Suppressor macrophage (primary cell): ENCODE measurements at places on chromosomes 11 and 22.

DNA sequence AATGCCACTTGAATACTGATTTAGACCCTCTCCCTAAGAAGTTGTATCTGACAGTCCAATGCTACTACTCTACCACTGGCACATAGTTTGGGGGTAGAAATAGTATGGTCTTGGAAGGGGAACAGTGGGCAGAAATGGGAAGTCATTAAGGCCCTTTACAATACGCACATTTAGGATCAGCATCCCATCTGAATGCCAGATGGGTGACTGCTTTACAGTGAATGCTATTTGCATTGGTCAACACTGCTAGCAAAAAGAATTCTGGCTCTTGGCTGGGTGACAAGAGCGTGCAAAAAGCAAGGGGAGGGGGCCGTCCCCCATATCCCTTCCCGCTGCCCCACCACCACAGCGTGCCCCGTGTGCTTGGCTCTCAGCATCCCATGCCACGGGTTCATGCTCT is 104.7 kb upstream of the BID start:
- DNase-seq = no peak

DNA sequence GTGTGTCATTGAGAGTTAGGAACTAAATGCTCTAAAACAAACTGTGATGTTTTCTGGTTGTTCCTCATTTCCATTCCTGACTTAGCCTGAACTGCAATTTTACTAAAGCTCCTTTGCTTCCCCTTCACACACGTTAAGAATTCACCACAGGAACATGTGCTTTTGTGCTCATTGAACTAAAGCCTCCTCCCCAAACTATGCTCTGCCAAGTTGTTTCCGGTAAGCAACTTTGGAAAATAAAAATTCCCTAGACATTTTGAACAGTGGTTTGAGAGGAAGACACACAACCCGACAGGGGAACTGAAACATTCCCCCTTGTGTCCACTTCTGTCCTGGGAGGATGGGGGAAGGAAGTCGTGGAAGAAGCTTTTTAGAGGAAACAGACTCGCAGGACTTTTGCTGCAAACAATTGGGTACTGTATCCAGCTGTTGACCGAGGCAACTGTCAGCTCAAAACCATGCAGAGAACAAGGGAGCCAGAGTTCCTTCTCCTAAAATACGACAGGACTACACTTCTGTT is 66.9 kb downstream of the GAB2 start:
- peak; percentile 92 for DNase-seq

GRCh38 chr22:49670456-49671330 is 157.0 kb downstream of the BRD1 start:
- peak; percentile 45 for DNase-seq

DNA sequence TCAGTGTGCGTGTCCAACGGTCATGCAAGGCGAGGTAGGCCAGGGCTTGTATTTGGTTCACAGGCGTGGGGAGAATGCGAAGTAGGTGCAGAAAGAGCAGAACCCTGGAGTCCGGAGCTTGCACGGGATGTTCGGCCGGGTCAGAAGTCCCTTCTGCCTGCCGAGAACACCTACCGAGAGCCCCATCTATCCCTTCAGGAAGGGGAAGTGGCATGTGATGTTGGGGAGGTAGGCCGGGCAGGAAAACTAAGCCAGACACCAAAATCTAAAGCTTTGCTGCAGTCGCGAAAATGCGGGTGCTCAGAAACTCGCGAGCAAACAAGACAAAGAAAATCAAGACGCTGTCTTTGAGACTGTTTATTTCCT is 435 bp upstream of the TAF6L start:
- no peak for DNase-seq

GRCh38 chr11:63938479-63939396 is at the start of gene NAA40:
TSS of gene NAA40 (plus strand) at chr11:63939002. CDS start at chr11:63939097, 95 bp downstream.
- DNase-seq = peak; percentile 97

- DNase-seq = no peak
Measured at GRCh38 chr11:84855508-84856245, 771.5 kb downstream of the DLG2 start.

DNA sequence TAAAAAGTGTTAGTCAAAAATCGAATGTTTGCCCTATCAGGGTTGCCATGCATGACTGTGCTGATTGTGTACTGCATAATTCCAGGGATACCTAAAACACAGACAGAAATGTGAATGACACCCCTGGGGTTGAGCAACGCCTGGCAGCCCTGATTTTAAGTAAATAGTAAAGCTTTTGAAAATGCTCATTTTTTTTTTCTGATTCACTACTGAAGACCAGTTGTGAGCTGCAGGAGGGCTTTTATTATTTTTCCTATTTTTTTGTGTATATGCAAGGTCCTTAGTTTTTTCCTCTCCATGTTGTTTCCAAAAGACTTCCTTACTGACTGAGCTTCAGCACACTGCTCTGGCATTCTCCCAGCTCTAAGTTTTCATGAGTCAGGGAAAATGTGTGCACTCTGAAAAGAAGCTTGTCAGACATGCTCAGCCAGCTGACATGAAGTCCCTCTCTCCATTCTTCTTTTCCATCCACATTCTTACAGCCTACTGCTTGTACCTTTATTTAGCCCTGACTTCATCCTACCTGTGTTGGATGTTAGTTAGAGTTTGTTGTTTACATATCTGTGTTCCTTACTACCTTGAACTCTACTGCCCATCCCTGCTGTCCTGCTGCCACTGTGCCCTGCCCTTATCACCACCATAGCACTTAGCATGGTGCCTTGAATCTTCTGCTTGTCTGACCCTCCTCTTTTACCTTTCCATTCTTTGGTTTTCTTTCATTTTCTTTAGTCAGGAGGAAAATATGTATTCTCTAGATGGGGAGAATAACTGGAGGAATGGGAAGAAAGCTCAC is 79.5 kb downstream of the HORMAD2 start:
- DNase-seq = peak; percentile 9

- peak; percentile 20 for DNase-seq
Measured at GRCh38 chr11:119709638-119710346, 19.2 kb downstream of the NECTIN1 start.
